ENCODE measurements at places on chromosomes 5 and 9.

DNA sequence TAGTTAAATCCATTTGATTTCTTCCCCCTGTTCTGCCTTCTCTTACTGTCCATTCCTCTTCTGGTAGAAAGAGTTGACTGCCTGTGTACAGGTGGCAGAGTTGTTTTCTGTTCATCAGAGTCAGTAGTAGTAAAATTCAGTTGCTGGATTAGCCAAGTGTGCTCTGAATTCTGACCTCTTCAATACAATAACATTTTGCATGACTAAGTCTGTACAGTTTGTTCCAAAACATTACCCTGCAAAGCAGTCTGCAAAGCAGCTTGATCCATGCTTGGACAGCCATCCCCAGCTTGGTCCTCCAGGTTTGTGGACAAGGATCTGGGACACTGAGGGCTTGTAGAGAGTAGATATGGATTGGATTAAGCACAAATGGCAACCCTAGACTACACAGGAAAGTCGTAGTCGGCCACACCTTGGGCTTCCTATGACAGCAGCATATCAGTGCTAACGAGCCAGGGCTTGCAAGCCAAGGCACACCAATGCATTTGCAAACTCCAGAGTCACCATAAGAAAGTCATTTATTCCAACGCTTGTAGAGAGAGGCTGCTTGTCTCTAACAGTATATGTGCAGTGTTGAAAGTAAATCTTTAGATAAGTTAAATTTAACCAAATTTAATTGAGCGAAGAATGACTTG, 25.2 kb downstream of the IL12B start:
- DNase-seq, result no peak

DNA sequence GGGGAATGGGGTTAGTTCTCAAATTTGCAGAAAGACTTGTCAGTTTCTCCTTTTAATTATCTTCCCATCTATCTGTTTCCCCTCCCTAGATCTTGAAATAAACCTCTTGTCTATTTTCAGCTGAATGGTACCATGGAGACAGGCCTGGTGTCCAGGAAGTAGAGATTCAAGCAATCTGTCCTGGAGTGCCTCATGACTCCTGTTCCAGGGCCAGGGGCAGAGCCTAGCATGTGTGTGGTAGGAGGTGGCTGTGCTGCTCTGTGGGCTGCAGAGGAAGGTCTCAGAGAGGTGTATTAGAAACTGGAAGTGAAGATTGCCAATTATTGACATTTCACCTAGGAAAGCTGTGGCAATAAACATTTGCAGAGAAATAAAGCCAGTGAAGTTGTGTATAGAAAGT, 175.8 kb upstream of the ATP10B start:
- DNase-seq, result no peak

DNA sequence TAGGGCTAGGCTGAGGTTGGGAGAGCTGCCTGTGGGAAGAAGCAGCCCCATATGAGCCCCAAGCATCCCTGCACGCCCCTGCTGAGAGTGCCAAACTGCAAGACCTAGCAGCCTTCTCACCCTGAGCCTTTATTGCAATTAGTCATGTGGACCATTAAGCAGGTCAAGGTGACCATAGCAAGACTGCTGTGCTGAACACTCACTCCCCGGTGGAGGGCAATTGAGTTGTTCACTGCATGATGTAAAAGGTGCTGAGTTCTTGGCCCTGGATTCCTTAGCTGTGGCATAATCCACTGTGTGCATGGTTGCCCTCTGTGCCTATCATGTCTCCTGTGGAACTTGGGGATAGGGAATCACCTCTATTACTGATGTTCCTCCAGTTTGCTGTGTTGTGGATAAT, 131.1 kb downstream of the FOXD1 start:
- DNase-seq, result no peak

DNA sequence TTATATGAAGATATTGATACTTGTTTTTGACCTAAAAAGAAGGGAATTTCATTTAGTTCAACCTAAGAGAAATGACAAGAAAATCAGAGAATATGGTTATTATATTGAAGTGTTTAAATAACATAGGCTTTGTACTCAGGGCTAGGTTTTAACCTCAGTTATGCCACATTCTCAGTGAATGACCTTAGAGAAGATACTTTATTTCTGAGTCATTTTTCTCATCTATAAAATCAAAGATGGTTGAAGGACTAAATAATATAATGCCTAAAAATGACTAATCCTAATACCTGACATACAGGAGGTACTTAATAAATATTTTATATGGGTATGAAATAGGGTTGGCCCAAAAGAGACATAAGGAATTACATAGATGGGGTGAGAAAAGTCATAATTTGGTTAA, 32.3 kb downstream of the DIMT1 start:
- no peak for DNase-seq

GRCh38 chr5:945691-946551, 53.2 kb downstream of the TRIP13 start:
- DNase-seq, result no peak

DNA sequence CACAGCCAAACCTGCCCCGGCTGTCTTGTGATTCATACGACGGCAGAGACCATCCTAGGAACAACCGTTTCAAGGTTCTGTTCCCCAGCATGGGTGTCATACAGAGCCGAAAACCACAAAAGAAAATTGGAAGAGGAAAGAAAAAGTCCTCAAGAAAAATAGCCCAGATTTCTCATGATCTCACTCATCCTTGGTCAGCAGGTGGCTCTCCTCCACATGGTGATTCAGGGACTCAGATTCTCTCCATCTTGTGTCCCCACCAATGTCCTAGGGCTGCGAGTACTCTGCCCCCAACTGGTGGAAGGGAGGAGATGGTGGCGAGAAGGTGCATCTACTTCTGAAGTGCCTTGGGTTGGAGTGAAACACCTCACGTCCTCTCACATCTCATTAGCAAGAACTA, 25.6 kb downstream of the PDZD2 start:
- DNase-seq, result no peak

DNA sequence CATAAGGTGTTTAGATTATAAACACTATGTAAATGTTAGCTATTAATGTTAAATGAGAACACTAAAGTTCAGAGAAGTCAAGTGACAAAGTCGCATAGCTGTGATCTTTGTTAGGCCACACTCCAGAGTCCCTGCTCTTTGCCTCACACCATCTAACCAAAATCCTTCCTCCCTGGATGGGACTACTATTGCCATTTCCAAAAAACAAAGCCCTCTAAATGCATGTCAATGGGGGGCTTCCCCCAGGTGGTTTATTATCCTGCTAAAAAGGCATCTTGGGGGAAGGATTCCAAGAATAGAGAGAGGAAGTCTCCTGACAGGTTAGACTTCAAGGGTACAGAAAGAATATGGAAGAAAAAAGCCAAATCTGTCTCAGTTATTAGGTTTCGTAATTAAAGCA, 10.4 kb downstream of the NR6A1 start:
- no peak for DNase-seq

- DNase-seq, result no peak
These were observed 120.8 kb upstream of the MTAP start for GRCh38 chr9:21681641-21682040.

- DNase-seq, result no peak
These were observed 610.0 kb downstream of the MAT2B start for GRCh38 chr5:164115420-164115819.

GRCh38 chr5:151432210-151432609, 15.2 kb upstream of the SLC36A1 start:
- no peak for DNase-seq

All from stimulated activated CD8-positive, alpha-beta memory T cell treated with anti-CD3 and anti-CD28 coated beads, Interleukin-4, amount 100 ng/mL, for 4 hours (primary cell).